ENCODE measurements at places on chromosomes 11 and 22. TPM values are rescaled to one million over a fixed set of nuclear protein-coding genes. Genes with fewer than 3 reads are reported as not detected.

- DNase-seq = no peak
These were observed 21.2 kb upstream of the GRAMD1B start for GRCh38 chr11:123408619-123409455.

DNA sequence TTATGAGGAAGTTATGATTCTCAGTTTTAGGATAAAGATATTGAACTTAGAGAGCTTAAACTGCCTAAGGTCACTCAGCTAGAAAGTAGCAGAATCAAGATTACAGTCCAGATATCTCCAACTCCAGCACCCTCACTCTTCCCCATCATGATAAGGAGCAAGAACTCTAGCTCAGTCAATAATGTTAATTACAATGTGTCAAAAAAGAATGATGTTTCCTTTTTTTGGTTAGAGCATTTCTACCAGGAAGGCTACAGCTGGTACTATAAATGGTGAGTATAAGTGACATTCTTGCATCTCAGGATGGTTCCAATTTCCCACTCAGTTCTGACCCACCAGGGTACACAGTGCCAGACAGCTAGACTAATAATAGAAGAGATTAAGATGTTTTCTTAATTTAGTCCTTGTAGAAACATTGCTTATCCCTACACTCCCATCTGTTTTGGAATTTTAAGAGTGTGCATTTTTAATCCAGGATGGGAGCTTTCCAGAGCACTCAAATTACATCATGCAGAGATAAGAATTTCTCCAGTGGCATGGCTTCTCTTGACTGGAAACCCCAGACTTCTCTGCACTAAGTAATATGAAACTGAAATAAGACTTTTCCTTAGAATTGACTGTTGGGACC, 21.6 kb upstream of the BBOX1 start:
- DNase-seq = no peak

DNA sequence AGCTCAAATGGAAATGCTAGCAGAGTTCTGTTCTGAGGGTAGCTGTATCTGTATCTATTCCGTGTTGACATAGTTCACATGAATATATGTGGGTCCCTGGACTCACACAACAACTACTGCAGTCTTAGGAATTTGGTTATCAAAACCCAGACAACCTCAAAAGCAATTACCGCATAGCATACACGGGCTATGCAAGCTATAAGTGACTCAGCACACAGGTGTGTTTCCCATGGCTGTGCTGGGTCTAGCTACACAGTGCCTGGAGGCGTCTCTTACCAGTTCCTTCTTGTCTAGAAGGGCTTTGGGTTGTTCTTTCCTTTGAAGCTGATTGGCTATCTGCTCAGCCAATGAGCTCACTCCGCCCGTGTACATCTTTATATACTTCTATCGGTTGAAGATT, 98.2 kb upstream of the BID start:
- DNase-seq = no peak

- DNase-seq = peak; percentile 72
These were observed 90.1 kb downstream of the ETS1 start for GRCh38 chr11:128497061-128497775.

DNA sequence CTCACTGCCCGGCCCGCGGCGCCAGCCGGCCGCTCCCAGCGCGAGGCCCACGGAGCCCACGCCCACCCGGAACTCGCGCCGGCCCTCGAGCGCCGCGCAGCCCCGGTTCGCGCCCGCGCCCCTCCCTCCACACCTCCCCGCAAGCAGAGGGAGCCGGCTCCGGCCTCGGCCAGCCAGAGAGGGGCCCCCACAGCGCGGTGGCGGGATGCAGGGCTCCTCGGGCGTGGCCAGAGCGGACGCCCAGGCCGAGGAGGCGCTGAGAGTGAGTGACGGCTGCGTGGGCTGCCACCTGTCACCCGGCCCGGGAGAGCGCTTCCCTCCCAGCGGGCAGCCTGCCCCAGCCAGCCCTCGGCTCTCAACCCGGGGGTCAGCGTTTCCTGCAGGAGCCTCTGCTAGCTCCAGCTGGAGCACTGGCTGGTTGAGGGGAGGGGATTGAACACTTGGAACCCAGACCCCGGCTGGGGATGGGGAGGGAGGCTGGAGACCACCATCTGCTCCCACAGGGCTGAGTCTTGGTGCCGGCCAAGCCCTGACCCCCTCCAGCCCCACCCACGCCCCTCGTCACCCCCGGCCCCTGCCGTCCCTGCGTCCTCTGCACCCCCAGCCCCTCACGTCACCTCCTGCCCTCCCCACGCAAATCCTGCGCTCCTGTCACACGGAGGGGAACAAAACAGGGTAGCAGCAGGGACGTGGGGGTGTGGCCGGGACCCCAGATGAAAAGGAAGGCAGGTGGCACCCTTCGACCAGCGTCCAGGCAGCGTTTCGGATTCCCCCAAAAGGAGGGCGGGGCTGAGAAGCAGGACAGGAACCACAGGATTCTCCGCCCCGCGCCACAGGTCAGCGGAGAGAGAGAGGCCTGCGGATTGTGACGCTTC, 157.0 kb downstream of the BRD1 start:
- no peak for DNase-seq

- DNase-seq = no peak
These were observed 63.1 kb downstream of the SPATA19 start for GRCh38 chr11:133782116-133782725.

The TIMP3 gene
- total RNA-seq = 76.4 TPM

All from SK-MEL-5 (cell line).